ENCODE measurements at places on chromosomes 7 and 10. TPM values are rescaled to one million over a fixed set of nuclear protein-coding genes. Genes with fewer than 3 reads are reported as not detected.

DNA sequence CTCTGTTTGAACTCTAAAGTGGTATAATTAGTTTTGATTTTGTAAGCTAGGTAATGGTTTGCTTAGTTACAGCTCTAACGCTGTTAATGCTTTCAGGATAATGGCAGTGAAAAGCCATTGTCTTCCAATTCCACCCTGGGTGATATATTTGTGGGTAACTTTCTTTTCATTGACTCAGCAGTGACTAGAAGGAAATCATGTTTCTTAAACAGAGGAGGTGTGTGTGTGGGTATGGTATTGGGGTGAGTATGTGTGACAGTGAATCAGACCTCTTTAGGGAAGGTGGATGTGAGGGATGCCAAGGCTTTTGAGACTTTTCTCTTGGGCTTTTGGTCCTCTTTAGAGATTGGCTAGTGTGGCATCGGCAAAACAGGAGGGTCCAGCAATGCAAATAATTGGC, 13.6 kb downstream of the ENTPD7 start:
- peaks cover 23% of the 10 kb centered on the region for H3K36me3 ChIP-seq
- no peak overlapping the region for H3K4me3 ChIP-seq
- H3K27me3 ChIP-seq = no peaks in the 10 kb centered on the region
- H3K4me1 ChIP-seq = no peaks in the 10 kb centered on the region
- DNase-seq = no peak

THSD7A gene
- total RNA-seq = not detected

FGL2 gene
- not detected for total RNA-seq

RP9 gene
- 32.1 TPM for total RNA-seq

NAT16 gene
- not detected for total RNA-seq

All from MCF 10A (cell line).